ENCODE measurements at places on chromosomes 4 and X. TPM values are rescaled to one million over a fixed set of nuclear protein-coding genes. Genes with fewer than 3 reads are reported as not detected.

Gene LRCH2
- 10.6 TPM for total RNA-seq

Gene CTSO
- 4.9 TPM for total RNA-seq

Gene SLC2A9
- total RNA-seq = 1.1 TPM

Gene CT47B1
- not detected for total RNA-seq

Gene TBX22
- not detected for total RNA-seq

Gene CHRDL1
- total RNA-seq = under 0.01 TPM

Gene PPP2R2C
- 0.39 TPM for total RNA-seq

Gene TNMD
- total RNA-seq = not detected

Gene CT45A1
- not detected for total RNA-seq

Gene PAPSS1
- 51.6 TPM for total RNA-seq

Gene RBMX2
- 20.4 TPM for total RNA-seq

Gene ARHGAP10
- 9.1 TPM for total RNA-seq

Gene EXOC1L
- total RNA-seq = not detected

Gene TNIP3
- total RNA-seq = under 0.01 TPM

Gene LRAT
- total RNA-seq = not detected

Gene PPP1R2C
- total RNA-seq = not detected

Gene FSTL5
- not detected for total RNA-seq

Gene CRMP1
- total RNA-seq = 1.5 TPM

Gene PAGE1
- total RNA-seq = not detected

Gene UCP1
- not detected for total RNA-seq

Data from dermis microvascular lymphatic vessel endothelial cell (primary cell).